ENCODE measurements at places on chromosomes 4 and X. TPM values are rescaled to one million over a fixed set of nuclear protein-coding genes. Genes with fewer than 3 reads are reported as not detected.
A peak's percentile ranks its signal among the peaks of the same experiment; 100 is the strongest.

Gene NUDT9
- total RNA-seq = 8.8 TPM

Gene HS3ST1
- total RNA-seq = not detected

- no peak for DNase-seq
These were observed 13.3 kb downstream of the UBQLN2 start for GRCh38 chrX:56576721-56577120.

GRCh38 chrX:144297221-144297620 lies 413.4 kb downstream of the UBE2NL start:
- no peak for DNase-seq

Gene COL4A6
- not detected for total RNA-seq

DNA sequence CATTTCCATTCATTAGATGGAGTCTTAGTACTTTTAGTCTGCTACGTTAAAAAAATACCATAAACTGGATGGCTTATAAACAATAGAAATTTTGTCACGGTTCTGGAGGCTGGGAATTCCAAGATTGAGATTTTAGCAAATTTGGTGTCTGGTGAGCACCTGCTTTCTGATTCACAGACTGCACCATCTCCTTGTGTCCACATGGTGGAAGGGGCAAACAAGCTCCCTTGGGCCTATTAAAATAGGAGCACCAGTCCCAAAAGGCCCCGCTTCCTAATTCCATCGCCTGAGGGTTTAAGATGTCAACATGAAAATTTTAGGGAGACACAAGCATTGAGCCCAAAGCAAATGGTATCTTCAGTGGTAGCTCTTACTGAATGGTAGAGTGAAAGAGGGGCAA lies 120.5 kb upstream of the MAP9 start:
- DNase-seq = peak; percentile 2

DNA sequence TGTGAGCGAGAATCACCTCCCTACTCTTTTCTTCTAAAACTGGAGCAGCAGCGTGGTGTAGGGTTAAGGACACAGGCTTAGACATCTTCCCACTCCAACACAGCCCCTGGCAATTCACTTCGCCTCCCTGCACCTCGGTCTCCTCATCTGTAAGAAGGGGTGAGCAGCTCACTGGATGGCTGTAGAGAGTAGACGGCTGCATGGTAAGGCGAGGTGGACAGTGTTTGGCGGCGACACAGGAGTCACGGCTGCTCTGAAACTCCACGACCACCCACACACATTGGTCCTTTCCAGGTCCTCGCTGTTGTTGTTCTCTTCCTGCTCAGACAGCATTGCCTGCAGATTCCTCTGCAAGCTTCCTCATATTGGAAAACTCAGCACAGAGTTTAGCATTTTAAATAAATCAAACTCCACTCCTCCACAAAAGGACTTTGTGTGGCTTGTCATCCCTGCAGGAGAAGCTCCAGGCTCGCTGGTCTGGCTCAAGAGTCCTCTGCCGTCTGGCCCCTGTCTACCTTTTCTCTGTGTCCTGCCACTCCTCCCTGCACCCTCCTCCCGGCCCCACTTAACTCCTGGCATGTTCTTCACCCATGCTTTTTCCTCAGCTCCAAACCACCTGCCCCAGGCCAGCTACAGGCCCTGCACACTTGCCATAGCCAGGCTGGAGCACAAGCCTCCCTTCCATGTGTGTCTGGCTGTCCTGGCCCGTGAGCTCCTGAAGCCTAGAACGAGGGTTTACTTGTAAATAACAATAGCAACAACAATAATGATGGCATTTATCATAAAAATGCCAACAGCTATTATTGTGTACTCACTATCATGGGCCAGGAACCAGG lies 41.3 kb upstream of the CRMP1 start:
- DNase-seq = no peak

- no peak for DNase-seq
These were observed 37.4 kb downstream of the CCNG2 start for GRCh38 chr4:77194366-77194765.

GRCh38 chrX:21831496-21831895 lies 7.9 kb upstream of the MBTPS2 start:
- DNase-seq = no peak

GRCh38 chr4:109294006-109294405 lies 8.5 kb downstream of the COL25A1 start:
- peak; percentile 90 for DNase-seq

GRCh38 chrX:10931976-10932375 lies 179.2 kb upstream of the HCCS start:
- no peak for DNase-seq

GRCh38 chr4:56786955-56787354 lies 34.5 kb downstream of the SPINK2 start:
- no peak for DNase-seq

Gene CSN1S1
- not detected for total RNA-seq

DNA sequence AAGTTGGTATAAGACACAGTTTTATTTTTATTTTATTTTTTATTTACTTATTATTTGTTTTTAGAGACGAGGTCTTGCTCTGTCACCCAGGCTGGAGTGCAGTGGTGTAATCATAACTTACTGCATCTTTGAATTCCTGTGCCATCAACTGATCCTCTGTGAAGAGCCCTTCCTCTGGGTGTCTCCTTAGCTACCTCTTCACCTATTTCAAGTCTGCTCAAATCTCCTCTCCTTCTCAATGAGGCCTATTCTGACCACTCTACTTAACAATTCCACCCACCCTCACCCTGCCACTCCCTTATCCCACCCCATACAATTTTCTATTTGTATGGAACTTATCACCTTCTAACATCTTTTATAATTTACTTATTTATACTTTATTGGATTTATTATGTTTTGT lies 183.4 kb downstream of the PPP3CA start:
- no peak for DNase-seq

DNA sequence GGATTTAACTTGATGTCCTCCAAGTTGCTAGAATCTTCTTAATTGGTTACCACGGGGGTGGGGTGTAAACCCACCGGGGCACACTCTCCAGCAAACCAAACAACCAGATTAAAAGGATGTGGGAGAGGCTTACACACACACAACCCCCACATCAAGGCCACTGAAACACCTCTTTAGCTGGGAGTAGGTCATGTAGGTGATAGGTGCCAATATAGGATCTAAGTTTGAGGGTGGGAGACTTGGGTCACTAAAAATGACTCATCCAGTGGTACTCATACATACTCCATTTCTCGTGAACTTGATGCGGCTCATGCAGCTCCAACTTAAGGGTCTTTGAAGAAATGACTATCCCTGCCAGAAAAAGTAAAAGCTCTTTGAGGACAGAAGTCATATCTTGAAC lies 20.5 kb upstream of the CD40LG start:
- no peak for DNase-seq

Gene CDS1
- total RNA-seq = 1.8 TPM

DNA sequence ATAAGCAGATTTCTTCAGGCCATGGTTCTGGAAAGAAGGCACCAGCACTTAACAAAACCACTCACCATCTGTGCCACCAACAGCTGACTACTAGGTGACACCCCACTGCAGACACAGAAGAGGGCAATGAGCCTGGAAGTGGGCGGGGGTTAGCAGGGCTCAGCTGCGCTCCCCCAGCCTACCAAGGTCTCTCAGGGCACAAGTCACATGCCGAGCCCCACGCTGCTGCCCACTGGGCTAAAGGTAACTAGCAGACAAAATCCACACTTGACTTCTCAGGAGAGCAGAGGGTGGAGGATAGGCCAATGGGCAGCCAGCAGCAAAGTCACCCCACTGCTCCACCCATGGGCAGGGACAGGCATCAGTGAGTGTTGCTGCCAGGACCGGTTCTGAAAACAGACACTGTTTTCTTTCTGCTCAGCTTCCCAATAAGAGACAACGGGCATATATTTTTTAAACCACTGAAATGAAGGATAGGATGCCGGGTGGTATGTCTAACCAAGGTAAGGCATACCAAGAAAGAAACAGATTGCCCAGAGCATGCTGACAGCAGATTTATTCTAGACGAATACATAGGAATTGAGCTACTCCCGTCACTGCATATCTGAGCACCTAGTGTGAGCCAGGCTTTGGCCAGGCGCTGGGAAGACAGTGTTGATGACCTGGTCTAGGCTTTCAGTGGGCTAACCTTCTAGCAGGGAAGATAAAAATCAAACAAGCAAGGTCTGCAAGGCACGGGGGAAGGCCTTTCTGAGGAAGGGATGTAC lies 20.1 kb downstream of the ACSL1 start:
- DNase-seq = no peak

DNA sequence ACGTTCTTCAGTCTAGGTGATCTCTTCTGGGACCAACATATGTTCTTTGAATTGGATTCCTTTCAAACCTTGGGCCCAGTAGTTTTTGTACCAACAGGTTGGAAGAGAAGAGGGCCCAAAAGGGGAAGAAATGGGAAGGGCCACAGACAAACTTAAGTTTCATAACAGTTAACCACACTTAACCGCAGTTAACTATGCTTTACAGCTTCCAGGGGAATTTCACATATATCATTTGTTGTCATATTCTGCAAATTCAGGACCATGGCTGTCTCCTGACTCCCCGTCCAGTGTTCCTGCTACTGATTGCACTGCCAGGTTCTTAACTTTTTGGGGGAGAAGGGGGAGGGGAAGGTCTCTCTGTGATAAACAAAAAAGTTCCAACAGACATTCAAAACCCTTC lies 34.6 kb downstream of the RTL5 start:
- DNase-seq = no peak

Gene RTL5
- 8.4 TPM for total RNA-seq

DNA sequence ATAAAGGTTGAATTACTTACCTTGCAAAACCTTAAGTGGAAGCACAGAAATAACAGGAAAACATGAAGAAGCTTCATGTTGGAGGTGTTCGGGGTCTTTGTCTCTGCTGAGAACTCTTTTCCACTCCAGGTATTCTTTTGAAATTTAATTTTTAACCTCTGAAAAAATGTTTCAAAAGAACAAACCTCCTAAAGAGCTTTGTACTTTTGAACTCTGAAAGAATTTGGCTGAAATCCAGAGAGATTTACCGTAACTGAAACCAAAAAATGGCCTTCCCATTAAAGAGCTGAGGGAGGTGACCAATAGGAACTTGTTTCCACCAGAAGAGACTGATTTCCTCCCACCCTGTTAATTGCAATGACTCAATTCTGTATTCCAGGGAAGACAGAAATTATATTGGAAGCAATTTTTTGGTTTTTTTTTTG lies at the start of gene CFI:
Gene CFI (minus strand): TSS at position 105 of the 425 bp plus-strand sequence. CDS start 28 bp downstream, at position 77.
- DNase-seq = peak; percentile 76

- DNase-seq = no peak
These were observed 1.7 kb downstream of the SH3D19 start for GRCh38 chr4:151323667-151324066.

GRCh38 chr4:124913237-124913636 lies 200.7 kb upstream of the ANKRD50 start:
- peak; percentile 3 for DNase-seq

GRCh38 chr4:8706216-8707044 lies 113.9 kb downstream of the CPZ start:
- DNase-seq = no peak

Gene CTAG2
- not detected for total RNA-seq

DNA sequence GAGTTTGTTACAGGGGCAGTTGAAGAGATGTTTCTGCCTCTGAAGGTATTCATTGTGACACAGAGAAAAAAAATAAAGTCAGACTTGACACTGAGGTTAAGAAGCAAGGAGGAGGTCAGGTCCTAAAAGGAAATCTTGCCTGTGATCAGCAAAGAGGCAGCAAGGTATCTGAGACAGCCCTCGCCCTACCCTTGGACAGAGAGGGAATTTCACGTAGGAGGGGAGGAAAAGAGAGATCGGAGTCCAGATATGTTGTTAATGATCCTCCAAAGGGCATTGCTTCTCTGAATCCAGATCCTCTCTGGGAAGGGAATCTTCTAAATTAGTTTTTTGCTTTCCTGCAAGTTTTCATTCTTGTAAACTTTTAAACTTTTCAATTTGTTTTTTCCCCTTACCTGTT lies 15.3 kb upstream of the PRR27 start:
- DNase-seq = no peak

Gene CAPN6
- 0.28 TPM for total RNA-seq

DNA sequence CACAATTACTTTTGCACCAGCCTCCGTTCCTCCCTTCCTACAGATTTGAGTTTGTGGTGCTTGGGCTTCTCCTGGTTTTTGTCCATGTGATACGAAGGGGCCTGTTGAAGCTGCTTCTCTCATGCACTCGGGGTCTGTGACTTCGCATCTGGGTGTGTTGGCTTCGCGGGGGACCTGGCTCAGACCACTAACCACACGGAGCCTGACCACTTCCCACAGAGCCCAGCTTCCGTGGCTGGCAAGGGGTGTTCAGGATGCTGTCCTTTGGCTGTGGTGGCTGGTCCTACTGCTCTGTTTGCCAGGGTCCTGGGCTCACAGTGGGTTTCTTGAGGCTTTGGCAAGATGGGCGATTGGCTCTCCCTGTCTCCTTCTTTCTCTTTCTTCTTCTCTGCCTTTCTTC lies 19.8 kb upstream of the XG start:
- DNase-seq = no peak

Gene TMSB15C
- 10.8 TPM for total RNA-seq

DNA sequence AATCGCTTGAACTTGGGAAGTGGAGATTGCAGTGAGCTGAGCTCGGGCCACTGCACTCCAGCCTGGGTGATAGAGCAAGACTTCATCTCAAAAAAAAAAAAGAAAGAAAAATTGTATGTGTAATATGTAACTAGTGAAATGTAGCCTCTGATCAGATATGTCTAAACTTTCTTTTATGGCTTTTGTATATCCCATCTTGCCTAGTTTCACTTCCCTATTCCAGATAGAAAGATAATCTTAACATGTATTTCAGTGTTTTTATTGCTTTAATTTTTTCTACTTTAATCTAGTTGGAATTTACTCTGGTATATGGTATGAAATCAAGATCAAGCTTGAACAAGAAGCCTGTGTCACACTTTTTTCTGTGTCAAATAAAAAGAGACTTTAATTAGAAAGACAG lies 1.9 kb upstream of the ZNF41 start:
- DNase-seq = no peak

DNA sequence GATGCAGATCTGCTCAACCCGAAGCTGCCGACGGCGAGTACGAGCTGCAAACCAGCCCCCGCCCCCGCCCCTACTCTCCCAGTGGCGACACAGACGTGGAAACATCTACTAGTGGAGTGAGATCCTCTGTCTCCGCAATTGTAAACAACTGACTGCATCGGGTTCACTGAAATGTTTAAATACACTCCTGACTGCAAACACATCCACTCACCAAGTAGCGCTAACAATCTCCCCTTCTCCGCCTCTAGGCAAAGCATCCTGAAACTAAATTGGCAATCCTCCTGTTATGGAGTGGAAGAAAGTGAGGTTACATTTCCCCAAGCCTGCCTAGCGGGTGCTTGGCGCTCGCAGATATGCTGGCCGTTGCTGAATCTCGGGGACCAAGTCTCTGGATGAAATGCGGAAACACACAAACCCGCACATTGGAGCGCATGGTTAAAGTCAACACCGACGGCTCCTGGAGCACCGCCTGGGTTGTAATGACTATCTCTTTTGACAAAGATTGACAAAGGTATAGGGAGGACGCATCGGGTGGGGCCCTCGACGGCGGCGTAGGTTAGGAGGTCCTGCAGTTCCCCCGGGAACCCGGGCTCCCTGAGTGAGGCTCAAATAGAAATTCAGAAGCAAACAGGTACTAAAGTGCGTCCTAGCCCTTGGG lies 117.0 kb upstream of the TEX13C start:
- DNase-seq = peak; percentile 54

Gene SPRY1
- 6.0 TPM for total RNA-seq

- DNase-seq = no peak
These were observed 293.2 kb downstream of the PRR32 start for GRCh38 chrX:127112726-127113125.

Gene ANKRD17
- 58.4 TPM for total RNA-seq

- DNase-seq = no peak
These were observed 137.6 kb upstream of the KLF3 start for GRCh38 chr4:38526412-38526811.

Gene AMOT
- 2.1 TPM for total RNA-seq

Gene XK
- total RNA-seq = 0.74 TPM

- no peak for DNase-seq
These were observed 66.2 kb upstream of the SLC7A11 start for GRCh38 chr4:138308356-138308755.

Gene DOK7
- not detected for total RNA-seq

Measured in A673 (cell line).